ENCODE measurements at places on chromosomes 11 and 22.

- peak; percentile 88 for DNase-seq
Measured at GRCh38 chr11:72821920-72822799, 7.9 kb downstream of the ATG16L2 start.

- no peak for DNase-seq
Measured at GRCh38 chr22:42353883-42354727, 78.1 kb downstream of the NFAM1 start.

DNA sequence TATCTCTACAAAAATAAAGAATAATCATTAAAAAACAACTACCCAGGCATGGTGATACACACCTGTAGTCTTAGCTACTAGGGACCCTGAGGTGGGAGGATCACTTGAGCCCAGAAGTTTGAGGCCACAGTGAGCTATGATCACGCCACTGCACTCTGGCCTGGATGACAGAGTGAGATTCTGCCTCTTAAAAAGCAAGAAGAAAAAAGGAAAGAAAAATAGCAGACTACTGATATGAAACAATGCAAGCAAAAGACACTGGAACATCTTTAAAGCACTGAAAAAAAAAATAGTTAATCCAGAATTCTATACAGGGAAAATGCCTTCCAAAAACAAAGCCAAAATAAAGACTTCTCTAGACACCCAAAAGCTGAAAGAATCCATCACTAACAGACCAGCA, 5.9 kb downstream of the VPS37C start:
- no peak for DNase-seq

GRCh38 chr11:129598378-129598777, 217.3 kb upstream of the TMEM45B start:
- no peak for DNase-seq

DNA sequence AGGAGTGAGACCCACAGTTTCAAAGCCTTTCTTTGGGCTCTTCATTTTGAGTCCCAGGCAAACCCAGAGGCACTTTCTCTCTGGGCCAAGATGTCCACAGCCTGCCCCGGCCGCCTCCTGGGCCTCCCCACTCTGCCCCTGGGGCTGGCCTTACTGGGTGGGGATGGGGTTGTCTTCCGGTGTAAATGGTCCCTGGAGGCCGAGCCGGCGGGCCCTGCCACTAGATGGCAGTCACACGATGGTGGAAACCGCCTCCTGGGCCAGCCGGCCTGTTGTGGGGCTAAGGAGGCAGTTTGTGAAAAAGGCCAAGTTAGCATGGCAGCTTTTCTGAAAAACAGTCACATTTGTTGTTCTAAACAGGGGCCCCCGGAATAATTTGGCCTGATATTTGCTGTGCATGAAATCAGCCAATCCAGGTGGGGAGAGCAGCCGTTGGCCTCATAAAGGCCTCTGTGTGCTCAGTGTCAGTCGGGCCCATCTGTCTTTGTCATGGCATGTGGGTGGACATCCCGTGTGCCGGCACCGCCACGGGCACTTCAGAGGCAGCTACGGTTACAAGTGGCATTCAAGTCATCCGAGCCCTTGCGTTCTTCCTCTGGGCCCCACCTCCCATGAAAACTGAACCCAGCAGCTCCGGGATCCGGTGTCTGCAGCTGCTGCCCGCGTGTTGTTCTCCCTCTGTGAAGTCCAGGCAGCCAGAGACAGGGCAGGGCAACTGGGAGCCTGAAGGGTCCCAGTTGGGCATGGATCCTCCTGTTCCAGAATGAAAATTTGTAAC, 6.5 kb downstream of the MRPL23 start:
- DNase-seq, result no peak

- DNase-seq, result no peak
Measured at GRCh38 chr11:125583496-125583895, 9.2 kb upstream of the STT3A start.

DNA sequence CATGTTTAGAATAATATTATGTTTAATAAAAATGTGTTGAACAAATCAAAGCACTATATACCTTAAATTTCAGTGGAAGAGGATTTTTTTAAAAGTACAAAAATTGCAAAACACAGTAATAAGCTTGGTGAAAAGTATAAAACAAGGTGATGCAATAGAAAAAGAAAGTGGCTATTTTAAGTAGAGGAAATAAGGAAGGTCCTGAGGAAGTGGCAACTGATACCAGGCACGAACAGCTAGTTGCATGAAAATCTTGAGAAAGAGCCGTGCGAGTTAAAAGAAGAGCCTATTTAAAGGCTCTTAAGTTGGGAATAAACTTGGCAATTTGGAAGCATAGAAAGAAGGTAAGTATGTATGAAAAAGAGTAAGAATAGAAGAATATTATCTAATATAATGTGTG, 1679.3 kb downstream of the LRRC4C start:
- DNase-seq, result no peak

GRCh38 chr11:69930081-69931059, 111.2 kb upstream of the FGF3 start:
- DNase-seq, result no peak

GRCh38 chr11:23138761-23139160, 278.5 kb upstream of the CCDC179 start:
- DNase-seq, result no peak

GRCh38 chr11:3882655-3883054, 27.2 kb downstream of the STIM1 start:
- DNase-seq, result no peak
